Activated CD4-positive, alpha-beta T cell treated with anti-CD3 and anti-CD28 coated beads, Interleukin-2, amount 50 U/mL, for 1 hour (primary cell): ENCODE measurements at places on chromosomes 7 and 10.

DNA sequence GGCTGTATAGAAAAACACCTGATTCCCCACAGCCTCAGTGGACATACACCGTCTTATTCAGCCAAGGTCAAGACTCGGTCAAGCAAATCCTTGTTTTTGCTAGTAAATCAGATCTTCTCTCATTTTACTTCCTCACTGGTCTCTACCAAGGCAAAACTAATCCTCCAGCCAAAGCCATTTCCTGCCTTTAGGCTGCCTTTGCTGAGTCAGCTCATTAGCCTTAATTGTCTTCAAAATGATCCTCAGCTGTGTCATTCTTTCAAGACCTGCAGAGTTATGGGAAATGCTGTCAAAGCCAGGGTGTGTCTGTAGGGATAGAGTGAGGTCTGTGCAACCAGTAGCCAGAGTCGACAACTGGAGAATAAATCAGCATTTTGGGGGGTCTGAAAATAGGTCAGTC lies 107.2 kb upstream of the FAM180A start:
- DNase-seq: no peak

DNA sequence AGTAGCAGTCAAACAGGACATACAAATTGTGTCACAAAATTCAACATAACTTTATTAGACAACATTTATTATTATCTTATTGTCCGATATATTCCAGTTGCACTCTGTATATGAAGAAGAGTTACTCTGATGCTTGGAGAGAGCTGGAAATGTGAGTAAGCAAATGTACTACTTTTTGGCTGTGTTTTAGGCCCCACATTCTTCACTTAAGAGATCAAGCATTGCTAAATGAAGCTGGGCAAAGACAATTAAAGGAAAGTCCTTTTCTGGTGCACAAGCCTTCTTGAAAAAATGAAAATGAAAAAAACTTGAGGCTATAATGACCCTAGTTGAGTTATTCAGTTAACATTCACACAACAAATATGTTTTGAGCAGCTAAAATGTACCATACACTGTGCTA lies 26.1 kb downstream of the MYPN start:
- no peak for DNase-seq

DNA sequence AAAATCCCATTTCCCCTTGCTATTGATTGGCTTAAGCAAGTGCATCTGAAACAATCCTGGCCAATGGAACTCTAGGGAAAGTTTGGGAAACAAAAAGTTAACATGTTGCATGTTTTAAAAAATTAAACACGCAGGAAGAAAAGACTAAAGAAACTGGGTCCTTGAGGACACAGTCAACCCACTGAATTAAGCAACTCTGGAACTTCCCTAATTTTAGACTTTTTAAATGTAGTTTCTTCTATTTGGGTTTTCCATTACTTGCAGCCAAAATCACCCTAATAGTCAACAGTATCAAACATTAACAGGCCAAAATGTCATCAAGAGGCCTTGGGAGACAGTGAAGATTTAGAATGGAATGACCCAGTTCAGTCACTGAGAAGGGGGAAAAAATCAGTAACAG lies 40.6 kb downstream of the OSBPL3 start:
- no peak for DNase-seq

- no peak for DNase-seq
These were observed 26.7 kb downstream of the GNA12 start for GRCh38 chr7:2817456-2817855.

GRCh38 chr10:74307061-74307651 lies 156.1 kb downstream of the ADK start:
- DNase-seq: no peak

GRCh38 chr7:36226151-36226550 lies 73.1 kb downstream of the EEPD1 start:
- no peak for DNase-seq
